Stimulated activated effector memory CD8-positive, alpha-beta T cell treated with anti-CD3 and anti-CD28 coated beads, Interleukin-12 subunit alpha, Interleukin-12 subunit beta, amount 100 ng/mL, for 72 hours (primary cell): ENCODE measurements at places on chromosomes 1 and 21.
A peak's percentile ranks its signal among the peaks of the same experiment; 100 is the strongest.

GRCh38 chr1:1132042-1132950 lies 16.4 kb upstream of the C1orf159 start:
- DNase-seq: no peak

- no peak for DNase-seq
Observed at GRCh38 chr1:22969304-22969709, 3.4 kb downstream of the LACTBL1 start.

- no peak for DNase-seq
Observed at GRCh38 chr1:212680680-212681389, 18.8 kb downstream of the BATF3 start.

DNA sequence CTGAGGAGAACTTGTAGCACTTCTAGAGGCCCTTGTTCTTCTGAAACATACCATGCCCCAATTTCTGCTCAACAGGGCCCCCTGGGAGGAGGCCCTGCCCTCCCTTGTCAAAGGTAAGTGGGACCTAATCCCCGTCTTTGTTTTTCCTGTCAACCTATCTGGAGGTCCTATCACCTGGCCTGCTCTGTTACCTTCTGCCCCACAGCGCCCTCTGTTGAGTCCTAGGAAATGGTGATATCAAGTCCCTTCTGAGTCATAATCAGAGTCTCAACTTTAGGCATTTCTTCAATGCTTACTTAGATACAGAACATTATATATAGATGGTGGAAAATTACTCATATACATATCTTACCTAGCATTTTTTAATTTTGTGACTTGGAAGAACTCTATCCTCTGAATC lies 28.2 kb upstream of the FCRL4 start:
- peak; percentile 66 for DNase-seq

GRCh38 chr21:17679002-17679600 lies 66.4 kb upstream of the BTG3 start:
- no peak for DNase-seq

DNA sequence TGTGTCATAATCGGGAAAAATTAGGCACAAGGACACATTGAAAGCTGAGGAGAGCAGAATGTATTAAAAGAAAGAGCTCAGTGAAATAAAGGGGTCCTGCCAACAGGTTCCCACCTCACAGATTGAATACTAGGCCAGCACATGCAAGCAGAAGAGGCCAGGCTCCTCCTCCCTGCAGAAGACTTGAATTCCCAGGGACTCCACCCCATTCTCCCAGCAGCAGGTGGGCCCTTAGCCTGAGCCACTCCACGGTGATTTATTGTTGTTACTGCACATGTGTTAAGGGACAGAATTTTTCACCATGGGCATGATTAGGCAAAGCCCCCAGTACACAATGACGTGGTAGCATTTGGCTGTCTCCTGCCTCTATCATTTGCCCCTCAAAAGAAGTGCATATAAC lies 1844.7 kb downstream of the NCAM2 start:
- DNase-seq: no peak
